ENCODE measurements at places on chromosomes 3 and 15. TPM values are rescaled to one million over a fixed set of nuclear protein-coding genes. Genes with fewer than 3 reads are reported as not detected.

The HRG gene
- polyA plus RNA-seq, result 0.08 TPM

The SCAMP5 gene
- 13.5 TPM for polyA plus RNA-seq

The CFAP100 gene
- polyA plus RNA-seq, result 7.9 TPM

The GTF2E1 gene
- 11.9 TPM for polyA plus RNA-seq

The GP9 gene
- polyA plus RNA-seq, result 1.9 TPM

The PCLAF gene
- 38.4 TPM for polyA plus RNA-seq

The CD200 gene
- polyA plus RNA-seq, result 50.9 TPM

The CYP8B1 gene
- polyA plus RNA-seq, result 0.27 TPM

The SUSD5 gene
- 2.8 TPM for polyA plus RNA-seq

The CFAP91 gene
- 9.8 TPM for polyA plus RNA-seq

The SCAANT1 gene
- 1.1 TPM for polyA plus RNA-seq

The ARGFX gene
- polyA plus RNA-seq, result not detected

The FHIT gene
- 9.3 TPM for polyA plus RNA-seq

The TTLL13 gene
- polyA plus RNA-seq, result 0.13 TPM

The ILDR1 gene
- polyA plus RNA-seq, result 4.6 TPM

The CGNL1 gene
- 30.6 TPM for polyA plus RNA-seq

The SLC12A8 gene
- polyA plus RNA-seq, result 1.5 TPM

The LYSMD2 gene
- 7.5 TPM for polyA plus RNA-seq

The RBPMS2 gene
- polyA plus RNA-seq, result 12.7 TPM

The TMEM207 gene
- 0.14 TPM for polyA plus RNA-seq

The CILP gene
- polyA plus RNA-seq, result 1.5 TPM

The DZIP1L gene
- 22.7 TPM for polyA plus RNA-seq

The CADPS gene
- polyA plus RNA-seq, result 2.9 TPM

The PYGO1 gene
- polyA plus RNA-seq, result 22.3 TPM

The RYR3 gene
- 12.2 TPM for polyA plus RNA-seq

The LRRC49 gene
- polyA plus RNA-seq, result 19.0 TPM

The FGF7 gene
- polyA plus RNA-seq, result 14.4 TPM

The PPP1R14D gene
- polyA plus RNA-seq, result 0.20 TPM

The PIF1 gene
- 13.3 TPM for polyA plus RNA-seq

The RBP2 gene
- polyA plus RNA-seq, result 0.48 TPM

The IGDCC3 gene
- 10.3 TPM for polyA plus RNA-seq

The SAMMSON gene
- polyA plus RNA-seq, result not detected

The CACNA2D3 gene
- 1.6 TPM for polyA plus RNA-seq

The SEMA3F gene
- polyA plus RNA-seq, result 47.9 TPM

The IL20RB gene
- 0.62 TPM for polyA plus RNA-seq

The BFSP2 gene
- not detected for polyA plus RNA-seq

The ZWILCH gene
- polyA plus RNA-seq, result 28.7 TPM

The GOLGA6L7 gene
- 0.97 TPM for polyA plus RNA-seq

The SLC15A2 gene
- polyA plus RNA-seq, result 17.7 TPM

The MAGEL2 gene
- 3.8 TPM for polyA plus RNA-seq

The KLF15 gene
- 5.4 TPM for polyA plus RNA-seq
